ENCODE measurements at places on chromosomes 16 and 17. TPM values are rescaled to one million over a fixed set of nuclear protein-coding genes. Genes with fewer than 3 reads are reported as not detected.

GRCh38 chr16:89482817-89483205 is 7.5 kb downstream of the ANKRD11 start:
- peaks cover 54% of the 10 kb centered on the region for H3K4me1 ChIP-seq
- H3K27ac ChIP-seq = peak overlapping the region; percentile 32
- no peak overlapping the region for H3K4me3 ChIP-seq
- no peaks in the 10 kb centered on the region for H3K36me3 ChIP-seq
- no peaks in the 10 kb centered on the region for H3K27me3 ChIP-seq

GRCh38 chr16:88779406-88780141 is 5.4 kb downstream of the PIEZO1 start:
- no peaks in the 10 kb centered on the region for H3K36me3 ChIP-seq
- H3K4me3 ChIP-seq = no peak overlapping the region

- no peaks in the 10 kb centered on the region for H3K36me3 ChIP-seq
- H3K4me3 ChIP-seq = no peak overlapping the region
- no peak overlapping the region for H3K27ac ChIP-seq
- no peak for DNase-seq
- H3K4me1 ChIP-seq = no peaks in the 10 kb centered on the region
Observed at GRCh38 chr17:73686126-73686525, 41.9 kb upstream of the SDK2 start.

- peak; percentile 89 for DNase-seq
- H3K4me3 ChIP-seq = no peak overlapping the region
- no peaks in the 10 kb centered on the region for H3K4me1 ChIP-seq
- H3K36me3 ChIP-seq = no peaks in the 10 kb centered on the region
- H3K27ac ChIP-seq = no peak overlapping the region
- no peaks in the 10 kb centered on the region for H3K27me3 ChIP-seq
Observed at GRCh38 chr17:51461578-51462004, 201.2 kb downstream of the UTP18 start.

The BAIAP3 gene
- 0.23 TPM for polyA plus RNA-seq

The ARMC5 gene
- 5.0 TPM for polyA plus RNA-seq

The SNAI3 gene
- 0.71 TPM for polyA plus RNA-seq

DNA sequence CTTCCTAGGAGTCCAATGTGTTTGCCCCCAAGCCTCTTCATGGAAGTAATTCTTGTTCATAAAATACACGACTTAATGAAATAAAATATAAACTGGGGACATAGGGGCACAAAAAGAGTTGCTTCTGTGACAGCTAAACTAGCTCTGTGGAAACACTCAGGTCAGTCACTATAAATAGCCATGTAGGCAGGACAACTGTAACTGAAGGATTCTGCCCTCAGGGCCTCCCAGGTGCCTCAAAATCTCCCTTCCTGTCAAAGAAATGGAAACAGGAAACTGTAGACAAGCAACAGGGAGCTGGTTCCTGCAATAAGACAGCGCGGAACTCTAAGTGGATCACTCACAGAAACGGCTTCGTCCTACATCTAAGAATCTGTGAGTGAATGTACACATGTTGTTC is 178.1 kb upstream of the ZFHX3 start:
- no peaks in the 10 kb centered on the region for H3K4me1 ChIP-seq
- DNase-seq = no peak
- no peak overlapping the region for H3K27ac ChIP-seq
- no peaks in the 10 kb centered on the region for H3K36me3 ChIP-seq

The TMEM107 gene
- 20.9 TPM for polyA plus RNA-seq

DNA sequence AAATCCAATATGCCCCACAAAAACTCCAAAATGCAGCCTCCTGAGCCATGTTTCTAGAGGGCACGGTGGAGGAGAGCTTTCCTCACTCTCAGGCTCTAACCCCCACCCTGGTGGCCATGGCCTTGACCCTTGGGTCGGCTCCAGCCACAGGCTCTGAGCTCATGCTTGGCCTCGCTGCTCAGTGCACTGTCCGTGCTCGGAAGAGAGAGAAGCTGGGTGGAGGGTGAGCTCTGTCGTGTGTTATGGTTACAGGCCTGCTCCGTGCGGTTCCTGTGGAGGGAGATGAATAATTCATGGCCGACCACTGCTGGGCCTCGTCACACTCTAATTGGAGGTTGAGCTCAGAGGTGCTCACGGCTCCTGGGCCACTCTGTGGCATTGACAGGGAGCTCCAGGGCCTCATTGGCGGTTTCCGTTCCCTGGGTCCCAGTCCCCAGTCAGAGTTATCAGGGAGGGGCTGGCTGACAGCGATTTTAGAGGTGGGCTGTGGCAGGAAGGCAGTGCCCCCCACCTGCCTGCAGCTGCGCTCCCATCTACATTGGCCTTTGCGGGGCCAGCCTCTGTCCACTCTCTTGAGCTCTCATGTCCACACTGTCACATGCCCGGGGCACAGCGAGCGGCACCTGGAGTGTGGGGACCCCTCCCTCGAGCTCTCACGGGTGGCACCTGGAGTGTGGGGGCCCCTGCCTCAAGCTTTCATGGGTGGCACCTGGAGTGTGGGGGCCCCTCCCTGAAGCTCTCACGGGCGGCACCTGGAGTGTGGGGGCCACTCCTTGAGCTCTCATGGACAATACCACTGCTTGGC is 24.9 kb downstream of the ACSF3 start:
- no peaks in the 10 kb centered on the region for H3K36me3 ChIP-seq
- no peak for DNase-seq
- no peak overlapping the region for H3K27ac ChIP-seq
- H3K27me3 ChIP-seq = no peaks in the 10 kb centered on the region
- H3K4me3 ChIP-seq = no peak overlapping the region

The DGKE gene
- 2.8 TPM for polyA plus RNA-seq

DNA sequence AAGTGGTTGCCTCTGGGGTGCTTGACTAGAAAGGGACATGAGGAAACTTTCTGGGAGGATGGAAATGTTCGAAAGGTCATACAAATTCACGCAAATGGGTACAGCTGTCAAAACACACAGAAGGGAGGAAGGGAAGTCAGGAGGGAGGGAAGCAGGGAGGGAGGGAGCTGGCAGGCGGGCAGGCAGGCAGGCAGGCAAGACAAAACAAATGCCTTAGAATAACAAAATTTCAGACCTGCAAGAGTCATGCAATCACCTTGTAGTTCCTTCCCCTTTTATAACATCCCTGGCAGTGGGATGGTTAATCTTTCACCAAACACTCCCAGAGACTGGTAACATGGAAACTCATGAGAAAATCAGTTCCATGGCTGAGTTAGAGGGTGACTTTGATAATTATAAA is 189.2 kb downstream of the STX8 start:
- 0 out of 2 replicates have a peak, but pooled peaks cover 4% of the 10 kb centered on the region for H3K4me1 ChIP-seq
- no peak for DNase-seq
- no peak overlapping the region for H3K4me3 ChIP-seq

GRCh38 chr17:72545766-72546165 is 424.9 kb downstream of the SOX9 start:
- no peak overlapping the region for H3K27ac ChIP-seq
- H3K36me3 ChIP-seq = no peaks in the 10 kb centered on the region
- H3K4me1 ChIP-seq = no peaks in the 10 kb centered on the region
- H3K27me3 ChIP-seq = no peaks in the 10 kb centered on the region
- peak; percentile 79 for DNase-seq

GRCh38 chr17:34843682-34844081 is 117.6 kb downstream of the CCT6B start:
- no peak overlapping the region for H3K27ac ChIP-seq
- no peak overlapping the region for H3K4me3 ChIP-seq
- no peaks in the 10 kb centered on the region for H3K36me3 ChIP-seq
- H3K27me3 ChIP-seq = 0 out of 2 replicates have a peak, but pooled peaks cover 6% of the 10 kb centered on the region
- H3K4me1 ChIP-seq = no peaks in the 10 kb centered on the region

DNA sequence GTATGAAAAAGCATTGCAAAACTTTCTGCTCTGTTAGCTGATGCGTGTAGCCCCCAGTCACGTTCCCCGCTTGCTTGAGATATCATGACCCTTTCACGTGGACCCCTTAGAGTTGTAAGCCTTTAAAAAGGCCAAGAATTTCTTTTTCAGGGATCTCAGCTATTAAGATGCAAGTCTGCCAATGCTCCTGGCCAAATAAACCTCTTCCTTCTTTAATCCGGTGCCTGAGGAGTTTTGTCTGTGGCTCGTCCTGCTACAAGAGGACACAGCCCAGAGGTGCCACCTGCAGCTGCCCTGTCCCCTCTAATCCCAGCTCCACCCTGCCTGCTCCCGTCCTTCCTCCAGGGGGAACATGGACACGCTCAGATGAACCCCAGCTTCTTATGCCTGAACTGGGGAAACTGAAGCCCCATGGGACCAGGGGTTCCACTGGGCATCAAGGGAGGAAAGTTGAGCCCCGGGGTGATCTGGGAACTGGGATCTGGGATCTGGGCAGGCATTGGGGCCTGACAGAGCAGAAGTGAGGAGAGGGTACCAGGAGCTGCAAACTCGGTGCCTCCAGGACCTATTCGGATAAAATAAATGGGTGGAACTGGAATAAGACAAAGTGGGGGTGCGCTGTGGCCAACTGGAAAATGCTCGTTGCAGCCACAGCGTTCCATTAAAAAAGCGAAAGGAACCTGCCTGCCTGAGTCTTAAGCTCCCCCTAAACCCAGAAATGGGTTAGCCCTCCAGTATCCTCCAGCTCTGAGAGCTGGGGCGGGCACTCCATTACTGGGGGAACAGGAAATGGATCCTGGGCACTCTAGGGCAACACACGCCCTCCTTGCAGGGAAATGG is 19.7 kb downstream of the QPRT start:
- H3K4me3 ChIP-seq = no peak overlapping the region
- no peak overlapping the region for H3K27ac ChIP-seq
- H3K36me3 ChIP-seq = no peaks in the 10 kb centered on the region
- DNase-seq = no peak
- H3K4me1 ChIP-seq = no peaks in the 10 kb centered on the region

DNA sequence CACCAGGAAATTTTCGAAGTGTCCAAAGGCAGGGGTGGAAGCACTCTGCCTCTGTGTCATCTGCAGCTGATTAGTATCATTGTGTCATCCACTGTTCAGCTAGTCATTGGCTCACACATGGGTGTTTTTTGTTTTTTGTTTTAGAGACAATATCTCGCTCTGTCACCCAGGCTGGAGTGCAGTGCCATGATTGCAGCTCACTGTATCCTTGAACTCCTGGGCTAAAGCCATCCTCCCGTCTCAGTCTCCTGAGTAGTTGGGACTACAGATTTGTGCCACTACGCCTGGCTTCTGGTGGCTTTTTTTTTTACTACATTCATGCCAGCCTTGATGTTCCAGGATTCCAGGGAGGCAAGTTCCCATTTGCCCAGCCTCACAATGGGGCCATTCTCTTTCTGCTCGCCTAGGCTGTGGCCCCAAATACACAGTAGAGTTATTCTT is 32.5 kb upstream of the MYO18A start:
- H3K27ac ChIP-seq = peak overlapping the region; percentile 19
- peaks cover 8% of the 10 kb centered on the region for H3K4me1 ChIP-seq
- no peaks in the 10 kb centered on the region for H3K27me3 ChIP-seq
- H3K36me3 ChIP-seq = no peaks in the 10 kb centered on the region
- peak; percentile 83 for DNase-seq

The VTN gene
- polyA plus RNA-seq = 0.34 TPM

DNA sequence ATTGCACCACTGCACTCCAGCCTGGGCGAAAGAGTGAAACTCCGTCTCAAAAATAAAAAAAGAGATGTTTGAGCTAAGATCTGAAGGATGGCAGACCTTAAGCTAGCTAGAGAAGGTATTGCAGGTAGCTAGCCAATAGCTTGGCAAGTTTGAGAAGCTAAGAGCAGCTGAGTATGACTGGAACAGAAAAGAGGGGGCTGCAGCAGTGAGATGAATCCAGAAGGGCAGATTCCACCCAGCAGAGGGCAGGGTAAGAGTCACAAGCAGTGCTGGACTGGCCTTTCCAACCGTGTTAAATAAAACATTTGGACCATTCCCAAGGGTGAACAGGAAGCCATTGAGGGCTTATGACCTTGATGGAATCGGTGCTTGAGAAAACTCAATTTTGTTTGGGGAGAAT is 5.7 kb upstream of the PHAF1 start:
- DNase-seq = peak; percentile 59
- H3K27me3 ChIP-seq = no peaks in the 10 kb centered on the region
- H3K4me3 ChIP-seq = no peak overlapping the region
- H3K27ac ChIP-seq = no peak overlapping the region
- H3K36me3 ChIP-seq = peaks cover 8% of the 10 kb centered on the region
- peaks cover 29% of the 10 kb centered on the region for H3K4me1 ChIP-seq
